Left ventricle myocardium inferior (tissue), 1 donor: ENCODE measurements at places on chromosomes 12 and 14.

DNA sequence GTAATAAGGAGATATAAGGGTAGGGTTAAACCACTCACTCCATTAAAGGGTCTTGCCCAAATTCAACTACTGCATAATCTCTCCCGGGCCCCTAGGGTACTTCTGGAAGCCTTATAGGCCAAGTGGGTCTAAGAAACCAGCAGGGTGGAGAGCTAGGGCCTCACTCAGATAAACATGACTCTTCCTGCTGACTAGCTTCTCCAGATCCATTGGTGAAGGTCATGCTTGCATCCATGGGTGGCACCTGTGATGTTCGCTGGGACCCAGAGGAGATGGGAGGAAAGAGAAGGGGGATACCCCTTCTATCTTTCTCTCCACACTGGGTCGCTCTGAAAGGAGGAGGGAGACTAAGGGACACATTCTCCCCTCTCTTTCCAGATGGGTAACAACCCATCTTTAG lies 36.1 kb upstream of the HIGD1C start:
- DNase-seq, result no peak

- DNase-seq, result no peak
Measured at GRCh38 chr12:96985515-96986362, 78.7 kb downstream of the NEDD1 start.

DNA sequence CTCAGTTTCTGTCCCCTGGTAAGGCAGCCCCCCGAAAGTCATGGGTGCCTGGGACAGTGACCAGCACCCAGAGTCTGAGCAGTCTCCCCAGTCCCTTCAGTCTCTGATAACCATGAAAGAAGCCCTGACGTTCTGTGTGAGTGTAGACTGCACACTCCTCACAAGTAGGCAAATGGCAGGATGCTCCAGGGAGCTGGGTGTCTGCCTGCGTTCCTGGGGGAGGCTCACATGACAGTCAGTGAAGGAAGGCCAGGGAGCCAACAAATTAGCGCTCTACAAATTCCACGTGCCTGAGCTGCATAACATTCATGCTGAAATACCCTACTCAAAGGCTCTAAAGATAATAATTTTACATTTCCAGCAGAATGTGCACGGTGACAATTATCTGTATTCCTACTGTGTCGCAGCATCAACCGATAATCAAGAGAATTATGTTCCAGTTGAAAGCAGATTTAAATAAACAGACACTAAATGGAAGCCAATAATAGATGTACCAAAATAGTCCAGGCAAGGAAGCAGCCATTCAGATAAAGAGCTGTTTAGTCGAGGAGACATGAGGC lies 56.3 kb downstream of the ASCL1 start:
- DNase-seq, result no peak

DNA sequence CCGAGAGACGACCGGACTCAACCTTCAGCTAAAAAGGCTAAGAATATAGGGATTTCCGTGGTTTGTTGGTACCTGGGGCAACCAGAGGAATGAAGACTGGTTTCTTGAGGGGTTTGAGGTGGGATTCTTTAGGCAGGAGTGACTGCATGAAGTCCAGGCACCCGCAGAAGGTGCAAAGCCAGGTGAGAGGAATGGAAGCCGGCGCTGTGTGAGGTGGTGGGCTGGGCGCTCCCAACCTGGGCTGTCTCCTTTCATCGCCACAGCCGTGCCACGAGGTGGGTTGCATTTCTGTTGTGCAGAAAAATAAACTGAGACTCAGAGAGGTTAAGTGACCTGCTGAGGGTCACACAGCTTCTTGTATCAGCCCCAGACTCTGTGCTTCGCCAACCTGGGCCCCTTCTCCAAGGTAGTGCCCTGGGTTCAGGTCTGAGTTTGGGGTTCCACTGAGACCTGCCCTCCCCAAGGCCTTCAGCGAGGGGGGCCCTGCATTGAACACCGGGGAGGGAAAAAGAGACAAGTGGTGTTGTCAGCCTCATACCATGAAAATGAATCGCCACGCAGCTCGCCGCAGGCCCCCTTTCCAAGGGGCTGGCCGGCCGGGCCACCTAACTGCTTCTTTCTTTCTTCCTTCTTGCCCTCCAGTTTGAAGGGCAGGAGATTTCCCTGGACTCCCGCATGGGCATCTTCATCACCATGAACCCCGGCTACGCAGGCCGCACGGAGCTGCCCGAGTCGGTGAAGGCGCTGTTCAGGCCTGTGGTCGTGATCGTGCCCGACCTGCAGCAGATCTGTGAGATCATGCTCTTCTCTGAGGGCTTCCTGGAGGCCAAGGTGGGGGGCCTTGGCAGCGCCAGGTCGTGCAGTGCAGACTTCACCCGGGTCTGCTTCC lies 88.4 kb downstream of the DNAH10 start:
- DNase-seq, result no peak
